ENCODE measurements at places on chromosomes 6 and 20. TPM values are rescaled to one million over a fixed set of nuclear protein-coding genes. Genes with fewer than 3 reads are reported as not detected.

Gene MRPL18
- total RNA-seq = 79.2 TPM

Gene SLCO4A1
- total RNA-seq = 53.4 TPM

Gene TRIM31
- total RNA-seq = not detected

Gene PTCHD4
- total RNA-seq = 0.47 TPM

Gene ZDHHC14
- 6.7 TPM for total RNA-seq

All from suprapubic skin (tissue), 4 donors.